ENCODE measurements at places on chromosomes 2 and 18.

DNA sequence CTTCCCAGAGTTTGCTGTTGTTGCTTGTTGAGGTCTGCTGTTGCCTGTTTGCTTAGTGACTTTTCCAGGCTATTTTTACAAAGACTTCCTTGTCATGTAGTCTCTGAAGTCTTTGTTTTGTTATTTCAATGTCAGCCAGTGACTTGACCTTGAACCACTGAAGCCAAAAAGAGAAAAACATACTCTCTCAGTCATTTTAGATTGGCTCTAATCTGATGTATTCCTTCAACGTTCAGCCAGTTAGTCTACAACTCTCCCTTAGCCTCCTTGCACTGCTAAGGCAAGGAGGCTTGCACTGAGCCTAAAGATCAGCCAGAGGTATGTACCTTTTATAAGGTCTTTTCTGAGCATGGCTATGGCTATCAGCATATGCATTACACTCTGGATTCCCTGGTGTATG is 27.9 kb downstream of the KIAA1328 start:
- DNase-seq = no peak

DNA sequence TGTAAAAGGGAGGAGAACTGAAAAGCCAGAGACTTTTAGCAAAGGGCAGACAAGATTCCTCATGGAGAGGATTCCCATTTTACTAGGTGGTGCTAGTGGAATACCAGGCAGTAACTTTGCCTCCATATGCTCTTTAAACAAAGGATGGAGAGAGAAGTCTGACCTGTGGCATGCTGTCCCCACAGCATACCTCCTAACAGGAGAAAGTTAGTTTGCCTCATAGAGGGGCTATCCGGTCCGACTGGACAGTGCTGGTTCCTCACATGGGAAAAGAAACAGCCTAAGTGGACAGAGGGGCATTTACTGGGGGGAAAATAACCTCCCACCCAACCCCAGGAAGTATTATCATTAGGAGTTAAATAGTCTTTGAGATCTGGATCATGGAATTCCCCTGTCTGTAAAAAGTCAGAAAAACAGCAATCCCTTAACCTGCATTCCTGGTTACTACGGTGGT is 31.6 kb upstream of the GMCL1 start:
- DNase-seq = no peak

DNA sequence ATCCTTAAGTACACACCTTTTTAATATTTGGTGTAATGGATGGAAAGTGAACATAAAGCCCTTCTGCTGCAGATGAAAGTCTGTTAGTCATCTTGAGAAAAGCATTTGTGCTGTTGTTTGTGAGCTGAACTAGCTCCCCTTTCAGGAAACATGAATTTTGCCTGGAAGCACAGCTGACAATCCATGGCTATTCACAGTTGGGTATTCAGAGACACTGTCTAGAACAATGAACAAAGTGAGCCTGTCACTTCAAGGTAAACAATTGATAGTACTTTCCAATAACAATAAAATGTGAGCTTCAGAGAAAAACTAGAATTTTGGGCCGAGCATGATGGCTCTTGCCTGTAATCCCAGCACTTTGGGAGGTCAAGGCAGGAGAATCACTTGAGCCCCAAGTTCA is 6.8 kb upstream of the EFHD1 start:
- peak; percentile 20 for DNase-seq

DNA sequence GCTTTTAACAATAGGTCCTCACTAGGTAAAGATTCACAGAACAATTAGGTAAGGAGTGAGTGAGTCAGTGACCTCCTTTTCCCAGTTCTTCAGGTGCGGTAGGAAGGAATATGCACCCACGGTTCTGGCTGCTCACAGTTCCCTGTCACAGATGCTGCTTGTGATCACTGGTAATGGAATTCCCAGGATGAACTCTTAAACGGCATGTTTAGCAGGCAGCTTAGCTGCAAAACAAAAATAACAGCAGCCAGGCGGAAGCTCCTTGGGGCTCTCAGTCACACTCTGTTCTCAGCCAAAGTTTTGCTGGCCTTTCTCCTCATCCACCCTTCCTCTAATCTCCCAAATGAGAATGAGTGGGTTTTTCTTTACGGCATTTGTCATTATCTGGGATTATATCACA is 274.5 kb downstream of the MYT1L start:
- no peak for DNase-seq

GRCh38 chr2:56449002-56449431 is 265.2 kb downstream of the CCDC85A start:
- DNase-seq = no peak

DNA sequence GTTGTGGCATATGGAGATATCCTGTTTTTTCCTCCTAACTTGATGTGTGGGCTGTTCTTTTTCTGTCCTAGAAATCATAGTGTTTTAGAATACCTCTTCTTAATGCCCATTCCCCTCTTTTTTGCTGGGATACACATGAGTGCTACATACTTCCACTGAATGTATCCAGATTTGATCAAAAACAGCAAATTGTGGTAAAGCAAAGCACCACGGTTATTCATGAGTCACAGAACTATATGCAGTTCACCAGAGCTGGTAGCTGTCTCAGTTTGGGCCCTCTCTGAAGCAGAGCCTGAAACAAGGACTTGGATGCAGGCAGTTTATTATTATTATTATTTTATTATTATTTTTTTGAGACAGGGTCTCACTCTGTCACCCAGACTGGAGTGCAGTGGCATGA is 69.9 kb upstream of the CTLA4 start:
- DNase-seq = no peak

DNA sequence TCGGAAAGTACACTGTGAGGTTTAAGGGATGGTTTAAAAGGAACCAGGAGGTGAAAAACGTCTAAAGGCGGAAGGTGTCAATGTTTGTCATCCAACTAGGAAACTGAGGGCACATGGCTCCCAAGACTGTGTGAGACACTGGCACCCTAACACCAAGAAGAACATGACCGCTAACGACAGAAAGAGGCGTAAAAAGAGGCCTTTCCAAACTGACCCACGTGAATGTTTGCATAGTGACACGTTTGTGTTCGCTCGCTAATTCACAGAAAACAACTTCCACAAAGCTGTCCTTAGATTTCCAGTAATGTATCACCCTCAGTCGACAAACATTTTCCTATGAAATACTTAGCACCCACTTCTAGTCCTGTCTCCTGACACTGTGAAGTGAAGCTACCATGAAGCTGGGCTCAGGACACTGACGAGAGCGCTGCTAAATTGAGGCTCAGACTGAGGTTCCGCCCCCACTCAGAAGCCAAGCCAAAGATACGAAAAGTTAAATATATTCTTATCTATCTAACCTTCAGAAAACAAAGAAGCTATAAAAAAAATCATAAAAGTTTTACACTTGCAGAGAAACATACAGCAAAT is 86.5 kb downstream of the ZNF516 start:
- no peak for DNase-seq

DNA sequence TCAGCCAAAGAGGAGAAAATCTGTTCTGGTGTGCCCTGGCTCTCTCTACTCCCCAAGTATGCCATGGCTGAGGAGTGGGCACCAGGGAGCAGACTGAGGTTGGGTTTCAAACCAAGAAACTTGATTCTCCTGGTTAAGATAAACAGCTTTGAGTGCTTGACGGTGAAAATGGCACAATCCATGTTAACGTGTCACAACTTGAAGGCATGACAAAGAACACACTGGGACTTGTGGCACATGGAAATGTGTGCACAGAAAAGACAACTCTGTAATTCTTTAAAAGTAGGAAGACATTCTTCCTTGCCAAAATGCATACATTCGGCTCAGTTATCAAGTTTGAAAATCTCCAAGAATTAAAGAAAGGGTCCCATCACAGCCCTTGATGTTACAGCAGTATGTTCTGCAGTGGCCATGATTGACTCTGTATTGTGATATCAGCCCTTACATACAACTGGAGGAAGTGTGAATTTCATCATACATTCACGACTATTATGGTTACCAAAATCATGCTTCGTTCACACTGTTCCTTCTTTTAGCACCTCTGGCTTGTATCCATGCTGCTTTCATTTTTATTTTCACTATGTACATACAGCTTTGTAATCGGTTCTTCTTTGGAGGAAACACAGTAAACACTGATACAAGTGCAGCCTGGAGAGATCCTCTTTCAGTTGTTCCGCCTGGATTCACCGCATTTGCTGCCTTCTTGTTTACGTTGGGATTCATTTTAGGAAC is 15.6 kb upstream of the ACTG2 start:
- DNase-seq = no peak

- no peak for DNase-seq
Measured at GRCh38 chr2:23578964-23579671, 194.1 kb downstream of the KLHL29 start.

DNA sequence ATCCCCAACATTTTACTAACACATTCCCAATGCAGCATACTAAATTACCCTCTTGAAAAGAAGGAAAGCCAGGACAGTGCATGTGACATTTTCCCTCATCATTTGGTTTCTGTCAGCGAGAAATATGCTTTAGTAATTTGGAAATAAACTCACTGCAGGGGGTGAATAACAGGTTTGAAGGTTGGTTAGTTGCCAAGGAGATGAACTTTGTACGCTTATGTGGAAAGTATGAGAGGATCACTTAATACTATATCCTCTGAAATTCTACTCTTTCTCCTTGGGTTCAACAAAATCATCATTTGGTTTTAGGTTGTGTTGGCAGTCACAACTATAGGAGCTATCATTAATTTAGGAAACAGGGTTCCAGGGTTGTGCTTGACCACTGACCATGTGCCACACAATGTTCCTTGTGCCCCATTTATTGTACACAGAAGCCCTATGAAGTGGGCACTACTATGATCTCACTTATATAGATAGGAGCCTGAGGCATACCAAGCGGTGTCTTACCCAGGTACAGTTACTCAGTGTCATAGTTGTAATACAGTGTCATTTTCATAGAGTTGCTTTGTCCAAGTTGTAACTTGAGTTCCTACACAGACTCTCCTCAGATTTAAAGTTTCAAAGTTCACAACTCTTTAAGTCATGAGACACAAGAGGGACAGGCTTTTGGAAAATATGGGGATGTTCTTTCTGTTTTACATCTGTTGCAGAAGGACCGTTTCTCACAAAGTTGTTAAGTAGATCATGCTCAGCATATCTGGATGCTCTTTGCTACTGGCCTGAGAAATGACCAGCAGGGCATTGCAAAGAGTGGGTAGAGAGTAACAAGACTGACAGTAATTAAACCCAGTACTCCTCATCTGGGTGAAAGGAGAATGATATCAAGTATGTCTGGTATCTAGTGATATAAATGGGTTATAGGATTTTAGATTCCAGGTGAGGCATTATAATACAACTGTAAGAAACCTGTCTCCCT is 91.8 kb downstream of the MAP4K4 start:
- DNase-seq = no peak

DNA sequence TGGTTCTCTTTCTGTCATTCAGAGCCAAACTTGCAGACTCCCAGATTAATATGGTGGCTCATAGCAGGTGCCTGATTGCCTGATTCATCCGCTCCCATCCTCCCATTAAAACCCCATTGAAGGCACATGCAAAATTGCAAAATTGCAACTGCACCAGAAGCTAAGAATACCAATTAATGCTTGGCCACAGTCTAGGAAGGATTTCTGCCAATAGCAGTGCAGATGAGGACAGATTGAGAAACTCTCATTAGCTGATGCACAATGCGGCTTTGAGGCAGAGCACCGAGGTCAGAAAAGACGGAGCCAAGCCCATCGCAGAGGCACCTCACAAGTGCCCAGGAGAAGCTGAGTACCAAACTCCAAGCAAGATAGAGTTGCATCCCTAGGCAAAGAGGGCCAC is 172.8 kb downstream of the ARL4C start:
- no peak for DNase-seq

- DNase-seq = no peak
Measured at GRCh38 chr18:76808561-76808960, 13.8 kb upstream of the ZNF236 start.

- no peak for DNase-seq
Measured at GRCh38 chr18:31657823-31658669, 26.3 kb downstream of the B4GALT6 start.

- no peak for DNase-seq
Measured at GRCh38 chr2:126253669-126254068, 402.3 kb upstream of the GYPC start.

- no peak for DNase-seq
Measured at GRCh38 chr2:71748227-71748626, 294.9 kb downstream of the DYSF start.

DNA sequence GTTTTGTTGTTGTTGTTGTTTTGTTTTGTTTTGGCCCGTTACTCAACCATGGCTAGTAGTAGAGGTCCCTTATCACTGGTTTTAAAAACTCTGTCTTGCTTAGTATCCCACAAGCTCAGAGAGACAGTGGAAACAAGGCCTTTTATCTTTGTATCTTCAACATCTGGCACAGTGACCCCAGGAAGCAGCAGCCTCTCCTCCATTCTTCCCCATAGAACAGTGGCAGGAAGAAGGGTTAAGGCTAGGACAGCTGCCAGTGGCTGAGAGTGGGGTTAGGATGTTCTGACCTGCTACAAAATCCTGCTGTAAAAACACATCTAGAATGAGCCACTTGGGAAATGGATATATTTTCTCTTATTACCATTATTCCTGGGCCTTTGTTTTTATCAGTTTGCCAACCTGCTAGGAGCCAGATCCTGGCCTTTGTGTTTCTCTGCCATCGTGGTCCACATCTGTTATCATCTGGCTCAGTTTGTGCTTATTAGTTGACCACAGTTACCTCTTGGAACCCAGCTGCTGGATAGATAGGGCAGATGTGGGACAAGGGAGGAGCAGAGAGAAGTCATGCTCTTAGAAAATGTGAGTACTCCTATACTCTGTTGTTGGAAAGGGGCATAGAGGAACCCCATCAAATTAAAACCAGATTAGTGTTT is 246.8 kb downstream of the AGPS start:
- no peak for DNase-seq

GRCh38 chr18:12154361-12154760 is 60.7 kb downstream of the ANKRD62 start:
- DNase-seq = no peak
